ENCODE measurements at places on chromosomes 5 and 9.

DNA sequence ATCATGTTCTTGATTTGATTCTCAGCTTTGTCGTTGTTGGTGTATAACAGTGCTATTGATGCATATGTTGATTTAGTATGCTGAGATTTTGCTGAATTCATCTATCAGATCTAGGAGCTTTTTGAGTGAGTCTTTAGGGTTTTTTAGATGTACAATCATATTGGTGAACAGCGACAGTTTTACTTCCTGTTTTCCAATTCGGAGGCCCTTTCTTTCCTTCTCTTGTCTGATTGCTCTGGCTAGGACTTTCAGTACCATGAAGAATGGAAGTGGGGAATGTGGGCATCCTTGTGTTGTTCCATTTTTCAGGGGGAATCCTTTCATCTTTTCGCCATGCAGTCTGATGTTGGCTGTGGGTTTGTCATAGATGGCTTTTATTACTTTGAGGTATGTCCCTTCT is 100.4 kb downstream of the SGCD start:
- no peak for DNase-seq

GRCh38 chr5:107646418-107646817 is 24.3 kb downstream of the EFNA5 start:
- DNase-seq = no peak

- DNase-seq = no peak
Observed at GRCh38 chr5:16815432-16815831, 120.7 kb downstream of the MYO10 start.

- DNase-seq = no peak
Observed at GRCh38 chr5:178398901-178399700, 166.5 kb upstream of the PHYKPL start.

- DNase-seq = no peak
Observed at GRCh38 chr9:89522959-89523285, 25.0 kb upstream of the SEMA4D start.

DNA sequence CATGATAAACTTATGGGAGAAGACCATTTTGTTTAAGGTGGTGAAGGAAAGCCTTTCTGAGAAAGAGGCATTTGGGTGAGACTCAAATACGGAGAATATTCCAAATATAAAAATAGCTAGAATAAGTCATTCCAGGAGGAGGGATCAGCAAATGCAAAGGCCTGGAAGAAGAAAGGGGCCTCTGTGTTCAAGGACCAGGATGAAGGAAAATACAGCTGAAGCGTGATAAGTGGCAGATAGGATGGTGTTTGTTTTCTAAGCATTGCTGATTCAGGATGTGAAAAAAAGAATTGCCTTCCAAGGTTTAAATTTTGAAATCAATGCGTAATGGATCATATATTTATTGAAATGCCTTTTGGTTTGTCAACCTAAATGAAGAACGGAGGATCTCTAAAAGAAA is 59.4 kb upstream of the CAST start:
- no peak for DNase-seq

GRCh38 chr5:140345919-140346347 is 470 bp downstream of the HBEGF start:
- DNase-seq = peak; percentile 36

GRCh38 chr5:127492854-127493738 is 24.3 kb upstream of the PRRC1 start:
- DNase-seq = no peak

- DNase-seq = no peak
Observed at GRCh38 chr5:142894749-142895148, 124.6 kb downstream of the ARHGAP26 start.

DNA sequence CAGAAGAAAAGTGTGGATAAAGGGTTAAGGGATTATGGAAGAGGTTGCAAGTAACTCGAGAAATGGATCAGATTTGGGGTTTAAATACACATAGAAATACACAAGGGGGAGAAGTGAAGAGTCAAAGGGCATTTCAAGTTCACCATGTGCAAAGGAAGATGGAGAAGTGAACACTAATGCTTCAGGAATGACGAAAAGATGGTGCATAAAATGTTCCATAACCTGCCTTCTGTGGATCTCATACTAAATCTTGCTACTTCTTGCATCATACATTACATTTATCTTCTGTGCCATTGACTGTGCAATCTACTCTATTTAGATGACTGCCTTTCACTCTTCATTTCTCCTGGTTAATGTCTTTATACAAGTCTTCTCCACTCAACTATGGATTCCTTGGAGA is 5.7 kb upstream of the SMC2 start:
- no peak for DNase-seq

DNA sequence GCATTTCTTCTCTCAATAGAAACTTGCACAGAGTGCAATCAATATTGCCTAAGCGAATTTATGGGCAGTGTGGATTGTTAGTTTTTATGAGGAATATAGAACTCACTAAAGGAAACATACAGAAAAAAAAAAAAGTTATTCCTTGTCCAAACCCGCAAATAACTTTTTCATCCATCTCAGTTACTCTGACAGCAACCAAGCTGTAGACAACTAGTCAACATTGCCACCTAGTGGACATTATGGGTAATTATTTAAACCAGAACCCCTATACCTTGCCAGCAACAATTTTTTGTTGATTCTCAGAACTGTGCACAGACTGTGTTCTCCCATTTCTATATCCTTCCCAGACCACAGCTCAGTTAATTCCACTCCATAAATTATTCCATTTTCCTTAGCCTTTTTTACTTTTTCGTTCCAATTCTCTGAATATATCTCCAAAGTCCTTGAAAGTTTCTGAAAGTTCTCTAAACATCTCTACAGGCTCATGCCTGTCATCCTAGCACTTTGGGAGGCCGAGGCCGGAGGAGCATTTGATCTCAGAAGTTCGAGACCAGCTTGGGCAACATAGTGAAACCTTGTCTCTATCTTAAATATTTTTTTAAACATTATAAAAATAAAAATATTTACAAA is 2.6 kb upstream of the AFAP1L1 start:
- no peak for DNase-seq

GRCh38 chr5:40260361-40260760 is 419.4 kb upstream of the PTGER4 start:
- DNase-seq = no peak

- DNase-seq = no peak
Observed at GRCh38 chr9:71690689-71691435, 77.5 kb downstream of the CEMIP2 start.

GRCh38 chr5:42454216-42454995 is 31.2 kb downstream of the GHR start:
- no peak for DNase-seq

GRCh38 chr5:143790457-143791112 is 21.4 kb upstream of the HMHB1 start:
- DNase-seq = no peak

DNA sequence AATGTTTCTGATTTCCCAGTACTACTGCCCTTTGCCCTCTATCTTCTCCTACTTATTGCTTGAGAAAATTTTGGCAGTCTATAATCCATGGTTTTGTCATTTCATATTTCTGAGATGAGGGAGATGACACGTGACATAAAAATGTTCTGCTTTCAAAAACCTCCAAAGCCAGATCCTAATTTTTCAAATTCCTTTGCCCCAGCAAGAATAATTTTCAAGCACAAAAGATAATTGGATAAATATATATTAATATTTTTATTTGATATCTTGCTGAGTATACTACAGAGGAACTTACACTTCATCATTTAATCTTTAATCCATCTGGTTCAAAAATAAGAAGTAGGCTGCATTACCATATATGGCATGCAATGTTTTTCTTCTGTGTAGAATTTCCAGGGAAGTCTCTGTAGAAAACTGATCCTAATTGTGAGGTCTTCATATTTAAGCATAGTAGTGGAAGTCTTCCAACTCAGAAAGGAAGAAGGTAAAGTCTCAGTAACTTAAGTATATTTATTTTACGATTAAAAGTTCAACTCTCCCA is 1738.8 kb downstream of the EFNA5 start:
- DNase-seq = no peak

DNA sequence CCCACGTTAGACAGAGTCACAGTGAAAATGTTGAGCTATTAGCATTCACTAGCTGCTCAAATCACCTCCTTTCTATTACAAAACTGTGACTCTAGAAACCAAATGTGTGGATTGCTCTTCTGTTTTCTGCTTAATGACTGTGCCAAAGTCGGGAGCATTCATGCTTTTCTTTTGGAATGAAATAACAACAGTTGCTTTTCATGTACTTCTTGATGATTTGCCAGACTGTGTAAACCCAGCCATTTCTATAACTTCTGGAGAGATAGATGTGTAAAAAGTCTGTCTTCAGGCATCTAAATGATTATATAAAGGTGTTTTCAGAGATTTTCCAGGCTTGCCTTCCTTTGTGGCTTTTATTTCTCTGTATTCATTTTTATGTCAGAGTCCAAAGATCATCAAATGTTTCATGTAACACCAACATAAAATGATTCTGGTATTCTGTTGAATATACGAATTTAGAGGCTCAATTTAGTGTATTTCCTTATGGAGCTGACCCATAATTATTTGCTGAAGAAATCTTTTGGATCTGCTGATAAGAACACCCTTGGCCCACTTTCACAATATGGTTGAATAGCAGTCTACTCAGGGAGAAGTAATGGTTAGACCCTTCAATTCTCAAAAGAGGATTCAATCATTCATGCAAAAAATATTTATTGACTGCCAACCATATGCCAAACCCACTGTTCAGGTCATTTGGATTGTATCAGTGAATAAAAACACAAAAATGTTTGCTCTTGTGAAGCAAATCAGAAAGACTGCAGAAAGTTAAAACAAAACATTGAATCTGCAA is 581.2 kb downstream of the CDH18 start:
- DNase-seq = no peak

DNA sequence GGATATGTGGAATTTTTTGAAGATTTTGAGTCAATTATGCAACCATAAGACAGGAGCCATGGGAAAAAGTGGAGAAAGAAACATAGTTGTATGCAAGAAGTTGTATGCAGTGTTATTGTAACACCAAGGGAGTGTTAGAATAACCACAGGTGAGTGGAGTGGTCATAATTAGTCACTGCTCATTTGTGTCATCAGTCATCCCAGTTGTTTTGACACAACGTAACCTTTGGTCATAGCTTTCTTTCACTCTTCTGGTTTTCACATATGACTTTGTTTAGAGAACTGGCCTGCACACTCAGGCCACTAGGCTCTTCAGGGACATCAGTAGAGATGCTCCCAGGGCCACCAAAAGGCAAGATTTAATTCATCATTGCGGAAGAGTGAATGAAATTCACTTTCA is 158.7 kb upstream of the HMHB1 start:
- no peak for DNase-seq

- DNase-seq = no peak
Observed at GRCh38 chr5:1502046-1502736, 21.6 kb downstream of the LPCAT1 start.

DNA sequence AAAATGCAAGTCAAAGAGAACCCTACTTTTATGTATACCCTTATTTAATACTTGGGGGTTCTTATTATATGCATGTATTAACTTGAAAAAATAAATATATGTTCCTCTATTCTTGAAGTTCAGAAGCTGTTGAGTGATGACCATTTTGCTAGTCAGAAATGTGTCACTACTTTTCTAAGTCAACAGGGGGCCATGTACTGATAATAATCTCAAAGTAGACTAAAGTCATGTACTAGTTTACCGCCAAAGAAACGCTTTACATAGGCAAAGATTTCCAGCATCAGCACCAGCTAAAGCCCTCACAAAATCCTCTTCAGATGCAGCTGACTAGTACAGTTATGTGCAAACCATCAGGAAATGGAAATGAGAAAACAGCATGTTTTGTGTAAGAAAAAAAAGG is 5.7 kb upstream of the BHMT start:
- no peak for DNase-seq

GRCh38 chr9:134049236-134049635 is 18.6 kb downstream of the BRD3 start:
- DNase-seq = no peak

DNA sequence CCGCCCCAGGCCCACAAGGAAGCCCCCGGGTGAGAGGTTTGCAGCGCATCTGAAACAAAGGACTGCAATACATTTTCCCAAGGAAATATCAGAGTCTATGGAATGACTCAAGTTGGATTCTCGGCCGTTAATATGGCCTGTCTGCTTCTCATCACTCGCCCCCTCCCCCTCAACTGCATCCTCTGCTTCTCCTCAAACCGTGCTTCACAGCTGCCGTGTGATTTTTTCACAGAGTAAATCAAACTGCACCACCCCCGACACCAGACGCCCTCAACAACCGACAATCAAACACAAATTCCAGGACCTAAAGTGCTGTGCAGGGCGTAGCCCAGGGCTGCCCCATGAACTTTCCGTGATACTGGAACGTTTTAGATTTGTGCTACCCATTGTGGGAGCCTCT is 176.9 kb downstream of the ROR2 start:
- DNase-seq = no peak

DNA sequence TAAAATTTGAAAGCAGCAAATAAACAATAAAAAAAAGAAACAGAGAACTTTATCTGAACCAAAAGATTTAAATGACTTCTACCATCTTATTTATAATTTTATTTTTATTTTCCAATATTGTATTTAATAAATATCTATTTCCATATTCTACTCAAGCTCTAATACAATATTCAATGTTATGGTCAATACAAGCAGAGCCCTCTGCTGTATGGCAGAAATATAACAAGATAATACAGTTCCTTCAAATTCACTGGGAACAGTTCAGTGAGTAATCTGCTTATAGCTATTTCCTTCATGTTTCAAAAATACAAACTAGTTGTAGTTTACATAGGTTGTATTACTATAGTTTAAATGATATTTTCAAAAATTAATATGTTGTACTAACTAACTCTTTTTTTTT is 332.7 kb downstream of the PRDM9 start:
- DNase-seq = no peak

GRCh38 chr5:30994176-30994575 is 199.3 kb upstream of the CDH6 start:
- DNase-seq = no peak

GRCh38 chr9:89481538-89481915 is 16.4 kb downstream of the SEMA4D start:
- DNase-seq = no peak

DNA sequence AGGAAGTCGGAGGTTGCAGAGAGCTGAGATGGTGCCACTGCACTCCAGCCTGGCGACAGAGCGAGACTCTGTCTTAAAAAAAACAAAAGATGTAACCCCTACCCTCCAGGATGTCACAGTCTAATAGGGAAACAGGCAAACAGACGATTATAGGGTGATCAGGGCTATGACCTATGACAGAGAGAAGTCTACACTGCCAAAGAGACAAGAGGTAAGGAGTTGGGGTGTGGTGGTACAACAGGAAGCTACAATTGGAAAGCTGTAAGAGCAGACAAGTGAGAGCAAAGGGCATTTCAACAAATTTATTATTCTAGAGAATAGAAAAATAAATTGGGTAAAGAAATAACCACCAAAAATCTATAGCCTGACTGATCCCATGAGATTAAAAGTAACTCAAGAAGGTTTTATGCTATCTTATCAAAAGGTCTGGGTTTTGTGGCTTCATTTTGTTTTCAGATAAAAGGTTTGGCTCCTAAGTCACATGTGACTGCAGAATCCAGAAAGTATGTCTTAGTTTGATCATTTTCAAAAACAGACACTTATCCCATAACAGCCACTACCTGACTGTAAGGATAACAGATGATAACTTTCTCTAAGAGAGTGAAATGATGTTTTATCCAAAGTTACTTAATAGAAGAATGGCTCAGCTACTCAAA is 7.3 kb downstream of the CDC26 start:
- DNase-seq = no peak

- DNase-seq = no peak
Observed at GRCh38 chr9:99187311-99187710, 34.4 kb downstream of the ALG2 start.
